ENCODE measurements at places on chromosomes 12 and 14.

- DNase-seq, result no peak
Observed at GRCh38 chr12:22042976-22043669, 2.9 kb upstream of the CMAS start.

- peak; percentile 63 for DNase-seq
Observed at GRCh38 chr14:72513965-72514659, 379.8 kb downstream of the DPF3 start.

DNA sequence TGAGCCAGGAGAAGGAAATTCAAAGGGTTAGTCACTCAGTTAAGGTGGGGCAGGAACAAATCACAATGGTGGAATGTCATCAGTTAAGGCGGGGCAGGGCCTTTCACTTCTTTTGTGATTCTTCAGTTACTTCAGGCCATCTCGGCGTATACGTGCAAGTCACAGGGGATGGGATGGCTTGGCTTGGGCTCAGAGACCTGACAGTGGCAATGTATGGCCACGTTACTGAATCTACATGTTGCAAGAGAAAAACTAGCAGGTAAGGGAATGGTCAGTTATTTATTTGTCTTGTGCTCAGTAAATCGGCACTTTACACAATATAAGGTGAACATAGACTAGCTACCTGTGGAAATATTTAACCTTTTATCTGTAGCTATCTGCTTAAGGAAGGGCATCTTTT is 11.9 kb downstream of the SLCO1B3 start:
- no peak for DNase-seq

DNA sequence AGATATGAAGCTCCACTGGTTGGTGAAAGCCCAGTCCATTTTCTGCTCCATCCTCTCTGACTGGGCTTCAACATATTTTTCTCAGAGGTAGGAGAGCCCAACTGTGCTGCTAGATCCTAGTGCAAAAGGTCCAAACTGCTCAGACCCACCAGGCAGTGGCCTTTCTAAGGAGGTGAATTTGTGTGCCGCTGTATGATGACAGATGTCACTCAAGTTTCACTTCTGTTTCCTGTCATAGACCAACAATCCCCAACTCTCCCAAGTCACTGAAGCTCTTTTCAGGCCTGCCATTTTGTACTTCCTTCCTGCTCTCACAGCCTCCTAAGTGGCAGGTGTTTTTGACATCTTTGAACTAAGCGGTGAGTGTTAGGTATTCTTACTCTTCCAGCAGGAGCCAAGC is 16.4 kb upstream of the RNASE4 start:
- DNase-seq, result no peak

DNA sequence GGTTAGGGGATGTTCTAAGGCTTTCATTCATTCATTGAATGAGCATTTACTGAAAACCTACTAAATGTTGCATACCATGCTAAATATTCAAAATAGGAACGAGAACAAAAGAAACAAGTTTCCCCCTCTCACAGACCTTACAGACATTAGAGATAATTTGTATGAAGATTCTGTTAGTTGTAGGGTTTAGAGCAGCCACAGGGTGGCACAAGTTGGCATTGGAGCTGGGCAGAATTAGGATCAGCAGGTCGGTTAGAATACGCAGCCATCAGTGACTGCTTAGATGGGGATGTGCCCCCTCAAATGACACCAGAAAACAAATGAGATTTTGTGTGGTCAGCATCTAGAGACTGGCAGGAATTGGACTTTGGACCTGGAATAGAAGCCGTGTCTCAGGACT is 166.3 kb upstream of the DAAM1 start:
- no peak for DNase-seq

GRCh38 chr14:32345311-32345791 is 16.3 kb downstream of the AKAP6 start:
- no peak for DNase-seq

GRCh38 chr12:38872156-38872555 is 33.2 kb downstream of the CPNE8 start:
- no peak for DNase-seq

- DNase-seq, result no peak
Observed at GRCh38 chr12:52458861-52459260, 6.9 kb upstream of the KRT6B start.

GRCh38 chr14:31990926-31991572 is 86.1 kb upstream of the ARHGAP5 start:
- peak; percentile 42 for DNase-seq

GRCh38 chr14:72781561-72782508 is 112.1 kb downstream of the DPF3 start:
- peak; percentile 67 for DNase-seq

- DNase-seq, result no peak
Observed at GRCh38 chr14:33836203-33836899, 114.5 kb downstream of the EGLN3 start.

DNA sequence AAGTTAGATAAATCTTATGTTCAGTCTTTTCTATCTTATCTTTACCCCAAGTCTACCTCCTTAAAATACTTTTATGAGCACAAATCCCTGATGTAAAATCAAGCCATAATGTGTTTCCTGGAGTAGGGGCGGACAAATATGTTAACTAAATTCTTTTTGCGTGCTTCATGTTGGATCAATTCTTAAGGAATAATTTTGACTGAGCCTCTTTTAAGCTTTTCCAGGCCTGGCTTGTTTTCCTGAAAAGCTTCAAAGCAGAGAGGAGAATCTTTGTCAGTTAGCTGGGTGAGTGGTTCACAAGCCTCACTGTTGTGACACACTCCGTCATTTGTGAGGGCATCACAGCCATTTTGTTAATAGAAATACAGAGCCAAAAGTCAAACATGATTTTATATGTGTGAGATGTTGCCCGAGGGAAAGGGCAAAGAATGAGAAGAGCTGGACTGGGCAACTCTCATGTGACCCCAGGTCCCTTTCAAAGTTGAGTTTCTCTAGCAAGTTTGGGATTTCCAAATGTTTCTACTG is 468.9 kb downstream of the RGS6 start:
- no peak for DNase-seq

DNA sequence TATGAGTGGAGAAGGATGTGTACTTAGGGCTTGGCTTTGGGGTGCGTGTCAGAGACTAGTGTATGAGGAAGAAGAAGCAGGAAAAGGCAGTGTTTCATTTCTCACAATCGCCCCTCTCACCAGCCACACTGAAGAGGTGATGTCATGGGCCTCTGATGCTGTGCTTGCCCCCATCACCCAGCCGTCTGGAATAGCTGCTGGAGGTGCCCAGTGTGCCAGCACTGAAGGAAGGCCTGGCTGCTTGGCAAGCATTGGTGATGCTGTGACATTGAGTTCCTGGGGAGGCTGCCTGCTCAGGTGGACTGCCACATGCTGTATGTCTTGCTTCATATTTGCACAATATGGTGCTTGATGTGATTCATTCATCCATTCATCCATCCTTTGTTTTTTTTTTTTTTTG is 56.2 kb downstream of the CRADD start:
- DNase-seq, result no peak

DNA sequence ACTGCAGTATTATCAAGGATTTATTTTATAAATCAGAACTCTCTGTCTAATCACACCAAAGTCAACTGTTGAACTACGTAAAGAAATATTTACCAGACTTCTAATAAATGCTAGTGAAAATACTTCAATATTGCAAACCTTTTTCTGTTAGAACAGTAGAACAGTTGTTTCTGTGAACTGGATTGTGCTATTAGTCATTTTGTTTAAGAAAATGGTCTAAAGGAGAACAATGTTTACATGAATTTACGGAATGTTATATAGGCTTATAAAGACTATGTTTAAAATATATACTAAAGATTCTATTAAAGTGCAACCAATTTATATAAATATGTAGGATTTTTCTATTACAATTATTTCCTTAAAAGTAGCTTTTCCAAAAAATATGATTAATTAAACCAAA is 471.4 kb downstream of the FSCB start:
- DNase-seq, result no peak

- DNase-seq, result no peak
Observed at GRCh38 chr12:83018088-83018487, 331.4 kb downstream of the TMTC2 start.

GRCh38 chr12:122420471-122421162 is 1.9 kb downstream of the CLIP1 start:
- no peak for DNase-seq

- no peak for DNase-seq
Observed at GRCh38 chr14:36505181-36505815, 14.7 kb downstream of the NKX2-1 start.

DNA sequence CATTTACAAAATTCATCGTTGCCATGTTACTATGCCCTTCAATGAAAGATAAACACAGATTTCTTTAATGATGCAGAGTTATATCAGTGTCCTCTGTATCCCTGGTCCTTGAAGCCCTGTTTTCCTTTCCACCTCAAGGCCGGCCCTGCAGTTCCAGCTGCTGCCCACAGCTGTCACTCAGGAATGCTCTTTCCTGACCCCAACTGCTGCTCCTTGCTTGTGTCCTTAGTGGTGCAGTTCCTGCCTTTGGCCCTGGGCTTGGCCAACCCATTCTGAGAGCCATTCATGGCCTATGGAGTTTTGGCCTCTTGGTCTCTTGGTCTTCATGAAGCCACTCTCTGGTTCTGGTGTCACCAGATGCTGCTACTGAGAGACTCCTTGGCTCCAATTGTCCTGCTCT is 93.1 kb downstream of the GAS2L3 start:
- DNase-seq, result no peak

DNA sequence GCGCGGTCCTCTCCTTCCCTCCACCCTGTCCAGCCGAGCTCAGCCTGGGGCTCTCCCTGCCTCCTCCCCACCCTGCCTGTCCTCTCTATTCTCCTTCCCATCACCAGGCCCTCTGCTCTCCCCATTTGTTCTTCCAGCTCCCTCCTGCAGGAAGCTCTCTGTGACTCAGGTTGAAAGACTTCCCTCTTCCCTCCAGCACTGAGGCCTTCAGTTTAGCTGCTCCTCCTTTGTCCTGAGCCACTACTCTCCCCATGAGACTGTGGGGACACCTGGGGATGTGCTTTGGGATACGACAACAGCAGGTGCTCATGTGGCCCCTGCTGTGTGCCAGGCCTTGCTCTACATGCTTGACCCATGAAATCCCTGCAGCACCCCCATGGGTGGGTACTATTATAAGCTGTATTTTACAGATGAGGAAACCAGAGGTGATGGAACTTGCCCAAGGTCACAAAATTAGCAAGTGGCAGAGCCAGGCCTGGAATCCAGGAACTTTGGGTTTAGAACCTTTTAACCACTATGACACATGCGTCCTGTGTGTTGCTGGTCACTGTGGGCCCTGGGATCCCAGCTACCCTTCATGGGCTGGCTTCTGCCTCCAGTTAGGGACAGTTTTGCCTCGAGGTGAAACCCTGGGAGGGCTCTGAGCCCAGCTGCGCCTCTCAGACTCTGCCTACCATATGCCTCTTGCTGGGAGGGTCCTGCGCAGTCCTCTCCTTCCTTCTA is 5.5 kb downstream of the KRT80 start:
- DNase-seq, result peak; percentile 78

DNA sequence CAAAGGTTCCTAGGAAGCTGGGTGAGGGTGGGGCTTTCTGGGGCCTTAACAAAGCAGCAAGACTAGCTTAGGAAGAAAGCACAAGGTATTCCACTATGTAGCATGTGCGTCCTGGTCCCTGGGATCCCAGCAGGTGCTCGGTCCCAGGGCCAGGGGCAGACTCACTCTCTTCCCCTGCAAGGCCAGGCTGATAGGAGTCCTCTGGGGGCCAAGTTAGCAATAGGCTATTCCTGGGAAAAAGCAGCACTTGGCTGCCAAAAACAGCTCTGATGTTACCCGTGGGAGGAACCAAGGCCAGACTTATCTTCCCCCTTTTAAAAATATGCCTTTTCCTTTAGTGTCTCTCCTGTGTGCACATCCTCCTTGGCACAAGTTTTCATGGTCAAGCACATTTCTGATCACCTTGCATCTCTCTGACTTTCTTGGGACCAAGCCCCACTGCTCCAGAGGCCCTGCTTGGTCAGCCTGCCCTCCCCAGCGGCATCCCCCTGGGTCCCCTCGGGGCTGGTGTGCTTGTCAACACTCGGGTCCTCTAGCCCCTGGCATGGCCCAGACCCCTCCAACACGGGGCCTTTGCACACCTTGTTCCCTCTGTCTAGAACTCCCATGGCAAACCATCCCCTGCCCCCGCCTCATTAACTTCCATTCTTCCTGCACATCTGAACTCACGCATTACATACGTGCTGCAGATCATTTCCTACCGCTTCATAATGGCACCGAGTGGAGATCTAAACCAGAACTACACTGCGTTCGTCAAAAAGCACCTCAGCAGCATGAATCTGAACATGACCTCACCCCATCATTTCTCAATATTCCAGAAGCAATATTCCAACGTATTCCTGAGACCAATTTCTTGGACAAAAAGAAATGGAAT is 21.9 kb downstream of the CCDC92 start:
- no peak for DNase-seq

GRCh38 chr12:62772416-62772955 is 162.5 kb downstream of the PPM1H start:
- peak; percentile 25 for DNase-seq

Measured in AG08395 (cell line).